IPS DF 6.9 (cell line): ENCODE measurements at places on chromosomes 1 and 21.

DNA sequence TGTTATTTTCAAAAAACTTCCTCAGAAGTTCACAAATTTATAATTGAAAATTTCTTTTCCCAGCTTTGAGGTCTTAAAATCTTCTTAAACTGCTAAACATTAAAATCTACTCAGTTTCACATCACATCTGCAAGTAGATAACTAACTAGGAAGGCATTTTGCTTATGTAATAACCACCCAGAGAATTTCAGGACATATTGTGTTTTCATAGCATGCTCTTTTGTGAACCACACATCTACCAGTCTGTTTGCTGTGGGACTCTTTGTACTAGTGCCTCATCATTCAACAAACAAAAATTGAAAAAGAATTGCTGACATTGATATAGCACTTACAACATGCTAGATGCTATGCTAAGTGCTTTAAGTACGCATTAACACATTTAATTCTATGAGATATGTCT, 31.6 kb upstream of the C1orf146 start:
- DNase-seq = no peak

DNA sequence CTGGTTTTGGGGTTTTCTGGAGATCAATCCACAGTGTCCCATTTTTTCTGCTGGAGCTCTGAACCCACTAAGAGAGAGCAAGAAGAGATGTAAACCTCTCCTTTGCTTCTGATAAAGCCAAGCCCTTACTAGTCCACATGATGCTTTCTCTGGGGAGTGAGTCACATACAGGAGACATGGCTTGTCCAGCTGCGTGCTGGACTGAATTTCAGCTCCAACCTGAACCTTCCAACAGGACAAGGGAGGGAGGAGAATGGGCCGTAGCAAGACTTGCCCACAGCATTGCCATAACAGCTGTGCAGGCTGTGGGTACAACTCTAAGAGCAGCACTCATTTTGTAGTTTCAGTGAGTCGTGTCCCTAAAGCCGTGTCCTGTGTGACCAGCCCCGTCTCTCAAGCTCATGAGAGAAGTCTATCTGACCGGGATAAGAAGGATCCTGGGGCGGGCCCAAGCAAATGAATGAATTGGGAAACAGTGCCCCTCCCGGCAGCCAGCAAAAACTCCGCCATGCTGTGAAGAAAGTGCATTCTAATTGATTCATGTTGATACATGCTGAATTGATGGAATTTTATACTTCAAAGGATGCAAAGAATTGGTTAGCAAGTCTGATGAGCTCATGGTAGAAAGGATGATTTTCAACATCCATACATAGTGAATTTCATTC, 195.2 kb downstream of the GABPA start:
- no peak for DNase-seq

- DNase-seq = no peak
These were observed 11.2 kb downstream of the RGL1 start for GRCh38 chr1:183816110-183816509.

DNA sequence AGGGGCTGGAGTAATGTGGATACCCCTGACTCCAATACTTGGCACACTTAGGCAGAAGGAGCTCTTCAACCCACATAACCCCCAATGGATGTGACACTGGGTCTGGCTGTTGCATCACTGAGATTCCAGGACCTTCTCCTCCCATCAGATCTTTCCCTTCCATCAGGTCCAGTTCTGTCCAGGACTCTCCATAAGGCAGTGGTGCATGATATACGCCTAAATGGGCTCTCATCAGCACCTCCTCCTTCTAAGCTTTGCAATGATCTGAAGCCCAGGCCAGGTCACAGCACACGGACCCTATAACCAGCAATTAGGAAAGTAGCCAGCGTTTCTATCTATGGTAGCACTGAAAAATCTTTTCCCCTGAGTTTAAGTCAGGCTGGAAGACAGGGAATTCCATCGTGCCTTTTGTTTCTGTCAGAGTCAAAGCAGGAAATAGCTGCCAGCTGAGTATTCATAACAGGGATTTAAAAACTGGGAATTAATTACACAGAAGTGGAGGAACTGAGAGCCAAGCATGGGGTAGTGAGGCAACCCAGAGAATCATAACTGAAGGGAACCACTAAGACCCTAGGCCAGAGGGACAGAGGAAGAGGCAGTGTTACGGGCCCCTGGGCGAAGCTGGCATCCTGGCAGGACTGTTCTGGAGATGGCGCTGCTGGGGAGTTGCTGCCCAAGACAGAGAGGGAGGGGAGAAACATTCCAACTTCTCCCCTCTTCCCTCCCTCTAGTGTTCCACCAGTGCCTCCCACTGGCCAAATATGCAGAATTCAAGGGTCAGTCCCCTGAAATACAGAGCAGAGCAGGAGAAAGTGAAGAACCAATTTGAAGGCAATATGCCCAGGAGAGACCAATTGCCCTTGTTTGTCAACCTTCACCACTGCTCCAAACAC, 37.5 kb upstream of the HOOK1 start:
- DNase-seq = no peak
